ENCODE measurements at places on chromosomes 16 and 17.

DNA sequence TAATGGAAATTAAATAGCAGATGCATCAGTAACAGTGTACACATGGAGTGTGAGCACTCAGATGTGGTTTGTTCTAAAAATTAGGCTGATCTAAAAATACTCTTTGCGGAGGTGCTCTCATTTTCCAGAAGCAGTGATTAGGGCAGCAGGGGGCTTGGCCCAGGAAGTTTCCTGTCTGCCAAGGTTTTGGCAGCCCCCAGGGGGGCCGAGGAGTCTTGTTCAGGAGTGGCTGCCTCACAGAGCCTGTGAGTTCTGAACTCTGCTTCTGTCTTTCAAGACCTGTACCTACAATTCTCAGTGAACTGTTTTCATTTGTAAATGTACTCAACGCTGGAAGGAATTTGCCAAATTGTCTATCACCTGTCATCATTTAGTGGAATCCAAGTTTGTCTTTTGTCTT lies 388.4 kb upstream of the CDH11 start:
- DNase-seq, result no peak

DNA sequence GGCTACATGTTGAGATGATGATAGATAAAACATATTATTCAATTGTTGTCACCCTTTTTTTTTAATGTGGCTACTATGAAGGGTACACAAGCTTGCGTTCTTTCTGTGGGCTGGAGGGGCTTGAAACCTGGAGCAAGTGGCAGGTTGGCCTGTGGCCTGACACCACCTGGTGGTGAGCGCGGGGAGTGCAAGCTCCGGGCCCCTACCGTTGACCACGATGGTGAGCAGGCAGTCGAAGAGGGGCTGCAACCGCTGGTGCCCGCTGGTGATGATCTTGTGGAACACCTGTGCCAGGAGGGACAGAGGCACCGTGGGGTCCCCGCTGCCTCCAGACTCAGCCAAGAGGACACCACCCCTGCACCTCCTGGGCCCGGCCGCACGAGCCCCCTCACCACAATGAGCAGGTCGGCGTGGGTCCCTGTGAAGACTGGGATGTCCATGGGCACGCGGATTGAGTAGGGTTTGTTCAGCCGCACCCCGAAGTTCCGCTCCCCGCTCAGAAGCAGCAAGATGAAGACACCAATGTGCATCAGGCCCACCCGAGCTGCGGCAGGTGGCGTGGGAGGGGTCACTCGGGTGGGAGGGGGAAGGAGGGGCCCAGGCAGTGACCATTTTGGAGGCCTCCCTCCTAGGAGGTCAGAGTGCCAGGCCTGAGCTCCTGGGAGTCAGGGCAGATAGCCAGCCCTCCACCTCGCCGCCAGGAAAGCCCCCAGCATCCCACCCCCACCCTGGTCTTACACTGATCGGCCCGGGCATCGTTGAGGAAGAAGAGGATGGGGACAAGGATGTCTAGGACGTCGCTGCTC lies 14.4 kb downstream of the HID1 start:
- DNase-seq, result peak; percentile 85

DNA sequence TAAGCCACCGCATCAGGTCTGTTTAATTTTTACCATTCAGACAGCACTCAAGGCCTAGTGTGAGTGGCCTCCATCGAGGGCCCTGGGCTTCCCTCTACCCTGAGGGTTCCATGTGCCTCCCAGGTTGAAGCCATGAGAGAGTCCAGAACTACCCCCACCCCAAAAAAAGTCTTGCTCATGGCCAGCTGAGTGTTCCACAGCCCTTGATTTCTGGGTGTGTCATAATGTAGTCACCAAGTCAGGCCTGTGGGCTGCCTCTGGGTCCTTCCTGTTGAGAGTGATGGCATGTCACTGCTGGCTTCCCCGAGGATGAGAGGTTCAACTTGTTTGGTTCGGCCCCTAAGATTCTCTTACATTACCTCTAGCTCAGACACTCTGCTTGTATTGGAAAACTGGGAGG lies 100.6 kb downstream of the PITPNC1 start:
- DNase-seq, result no peak

DNA sequence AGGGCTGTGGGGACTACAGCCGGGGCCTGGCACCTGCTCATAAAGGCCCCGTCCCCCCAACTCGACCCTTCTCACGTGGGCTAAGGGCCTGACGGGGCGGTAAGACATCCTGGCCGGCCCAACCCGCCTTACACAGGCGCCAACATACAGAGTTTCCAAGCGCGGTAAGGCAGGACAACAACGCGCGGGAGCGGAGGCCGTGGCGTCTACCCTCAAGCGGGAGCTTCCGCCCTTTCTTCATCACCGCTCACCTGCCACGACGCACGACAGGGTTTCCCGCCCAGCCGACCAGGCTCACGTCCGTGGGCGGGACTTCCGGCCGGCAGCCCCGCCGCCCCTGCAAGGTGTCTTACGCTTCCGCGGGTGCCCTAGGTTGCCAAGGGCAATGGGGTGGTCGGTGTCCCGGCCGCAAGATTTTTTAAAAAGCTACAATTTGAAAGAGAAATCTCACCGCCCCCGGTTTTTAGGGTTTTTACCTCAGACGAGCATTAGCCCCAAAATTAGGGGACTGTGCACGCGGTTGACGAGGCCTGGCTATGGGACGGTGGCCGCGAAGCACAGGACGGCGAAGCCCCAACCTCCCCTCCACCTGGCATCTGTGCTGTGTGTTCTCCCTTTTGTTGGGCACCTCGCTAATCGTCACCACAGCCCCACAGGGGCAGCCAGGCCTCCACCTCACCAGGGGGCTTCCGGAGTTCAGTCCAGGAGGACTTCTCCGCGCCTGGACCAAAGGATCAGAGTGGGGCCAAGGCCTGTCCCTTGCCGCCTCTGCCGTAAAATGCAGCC lies at the start of gene TERB1:
Gene TERB1, minus strand, starts transcription at position 265 of the 786 bp plus-strand sequence. CDS start 4,786 bp downstream, outside the sequence.
- no peak for DNase-seq

DNA sequence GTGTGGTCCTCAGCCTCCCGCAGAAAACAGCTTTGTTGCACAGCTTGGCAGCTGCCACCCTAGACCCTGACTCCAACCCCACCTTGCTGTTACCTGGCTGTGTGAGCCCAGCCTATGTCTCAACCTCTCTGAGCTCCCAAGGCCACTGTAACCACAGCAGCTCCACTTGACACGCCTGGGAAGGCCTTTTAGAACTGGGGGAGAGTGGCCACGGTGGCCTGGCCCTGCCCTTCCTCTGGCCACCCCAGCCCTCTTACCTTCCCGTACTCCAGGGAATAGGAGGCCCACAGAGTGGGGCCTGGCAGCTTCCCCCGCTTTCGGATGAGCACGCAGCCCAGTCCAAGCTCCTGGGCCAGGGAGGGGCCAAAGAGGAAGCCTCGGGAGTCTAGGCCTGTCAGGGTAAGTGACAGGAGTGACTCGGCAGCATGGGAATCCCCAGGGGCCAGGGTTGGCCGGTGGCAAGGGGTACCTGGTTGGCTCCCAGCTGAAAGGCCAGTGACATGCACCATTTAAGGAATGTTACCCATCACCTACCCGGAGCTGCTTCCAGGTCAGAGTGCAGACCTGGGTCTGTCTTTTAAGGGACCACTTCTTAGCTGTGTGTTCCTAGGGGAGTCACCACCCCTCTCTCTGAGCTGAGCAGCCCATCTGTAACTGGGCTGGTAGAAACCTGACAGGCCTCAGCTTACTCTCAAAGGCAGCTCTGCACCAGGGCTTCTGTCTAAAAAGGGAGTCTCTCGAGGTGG lies 1.4 kb downstream of the APRT start:
- no peak for DNase-seq

DNA sequence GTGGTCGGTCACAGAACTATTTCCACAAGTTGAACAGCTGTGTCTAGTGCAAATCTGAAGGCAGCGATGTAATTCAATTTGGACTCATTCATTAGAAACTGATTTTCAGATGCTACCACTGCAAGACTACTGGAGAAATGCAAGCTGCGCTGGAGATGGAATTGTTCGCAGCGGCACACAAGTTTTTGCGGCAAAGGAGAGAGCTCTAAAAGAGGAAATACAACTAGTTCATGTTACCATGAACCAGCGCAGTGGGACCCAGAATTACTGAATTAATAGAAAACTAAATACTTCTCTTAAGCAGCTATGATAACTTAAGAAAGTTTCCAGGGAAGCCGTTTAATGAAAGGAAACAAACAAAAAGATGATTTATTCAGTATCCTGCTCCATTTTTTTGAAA lies 1.9 kb downstream of the CREBBP start:
- no peak for DNase-seq

DNA sequence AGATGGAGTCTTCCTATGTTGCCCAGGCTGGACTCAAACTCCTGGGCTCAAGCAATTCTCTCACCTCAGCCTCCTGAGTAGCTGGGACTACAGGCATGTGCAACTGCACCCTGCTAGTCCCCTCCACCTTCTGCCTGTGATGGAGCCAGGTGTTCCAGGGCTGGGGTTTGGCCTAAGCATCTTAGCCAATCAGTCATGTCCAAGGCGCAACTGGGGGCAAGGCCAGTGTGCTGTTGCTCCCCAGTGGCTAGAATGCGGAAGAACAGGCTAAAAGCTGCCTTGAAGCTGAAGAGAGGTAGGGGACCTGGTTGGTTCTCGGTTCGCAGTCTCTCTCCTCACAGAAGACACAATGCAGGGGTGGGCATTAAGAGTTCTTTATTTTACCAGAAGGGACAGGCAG lies 18.6 kb downstream of the FLOT2 start:
- no peak for DNase-seq

DNA sequence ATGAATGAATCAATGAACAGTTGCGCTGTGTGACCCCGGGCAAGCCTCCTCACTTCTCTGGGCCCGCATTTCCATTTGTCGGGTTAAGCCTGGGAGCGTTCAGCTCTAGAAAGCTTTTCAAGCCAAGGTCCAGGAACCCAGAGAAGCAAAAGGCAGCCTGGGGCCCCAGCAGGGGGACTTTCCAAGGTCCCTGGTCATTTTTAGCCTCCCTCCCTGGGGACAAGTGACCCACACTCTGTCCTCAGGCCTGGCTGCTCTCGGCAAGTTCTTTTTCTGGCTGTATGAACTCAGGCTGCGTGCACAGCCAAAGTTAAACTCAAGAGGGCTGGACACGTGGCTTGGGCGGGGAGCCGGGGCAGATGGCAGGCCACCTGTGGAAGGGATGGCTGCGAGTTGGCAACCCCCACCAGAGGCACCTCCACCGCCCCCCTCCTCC lies 41.4 kb upstream of the CIBAR2 start:
- peak; percentile 90 for DNase-seq

GRCh38 chr17:27551701-27552248 lies 79.2 kb upstream of the LGALS9 start:
- DNase-seq, result no peak

DNA sequence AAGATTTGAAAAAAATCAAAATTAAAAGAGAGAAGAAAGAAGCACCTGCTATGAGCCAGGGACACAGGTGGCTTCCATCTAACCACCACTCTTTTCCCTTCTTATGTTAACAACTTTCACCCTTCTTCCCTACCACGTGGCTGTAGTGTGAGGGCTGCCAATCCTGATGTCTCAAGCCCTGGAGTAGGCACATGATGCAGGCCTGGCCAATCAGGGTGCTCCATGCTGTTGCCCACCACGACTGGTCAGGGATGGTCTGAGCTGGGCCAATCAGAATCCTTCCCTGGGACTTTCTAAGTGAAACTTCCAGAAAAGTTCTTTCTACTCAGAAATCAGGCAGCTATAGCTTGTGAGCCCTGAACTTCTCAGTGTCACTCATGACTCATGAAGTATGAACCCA lies 140.7 kb downstream of the SDK2 start:
- DNase-seq, result no peak

- DNase-seq, result no peak
These were observed 69.6 kb downstream of the MARF1 start for GRCh38 chr16:15573274-15573895.

DNA sequence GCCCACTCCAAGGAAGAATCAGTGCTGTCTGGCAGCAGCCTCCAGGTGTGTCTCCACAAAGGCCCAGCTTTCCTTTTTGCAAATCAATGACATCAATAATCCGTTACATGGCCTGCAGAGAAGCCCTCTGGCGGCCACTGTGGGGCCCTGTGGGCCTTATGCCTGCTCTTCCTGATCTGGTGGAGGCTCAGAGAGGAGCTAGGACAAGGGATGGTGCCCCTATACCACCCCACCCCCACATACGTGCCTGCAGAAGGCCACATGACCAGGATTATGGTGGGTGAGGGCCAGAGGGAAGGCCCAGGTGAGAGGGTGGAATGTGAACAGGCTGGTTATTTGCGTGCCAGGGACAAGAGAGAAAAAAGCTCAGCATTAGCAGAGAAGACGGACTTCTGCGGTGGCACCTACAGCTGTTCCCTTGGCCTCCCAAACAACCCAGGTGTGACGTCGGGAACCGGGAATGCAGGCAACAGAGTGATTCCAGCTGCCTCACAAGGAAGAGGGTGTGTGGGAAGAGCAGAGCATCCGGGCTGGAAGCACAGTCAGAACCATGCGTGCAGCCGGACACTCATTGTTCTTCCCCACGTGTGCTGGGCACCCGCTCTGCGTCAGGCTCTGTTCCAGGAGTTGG lies 22.5 kb downstream of the EIF4A3 start:
- DNase-seq, result no peak

- DNase-seq, result no peak
These were observed 78.5 kb upstream of the ELAC2 start for GRCh38 chr17:13096291-13096690.

DNA sequence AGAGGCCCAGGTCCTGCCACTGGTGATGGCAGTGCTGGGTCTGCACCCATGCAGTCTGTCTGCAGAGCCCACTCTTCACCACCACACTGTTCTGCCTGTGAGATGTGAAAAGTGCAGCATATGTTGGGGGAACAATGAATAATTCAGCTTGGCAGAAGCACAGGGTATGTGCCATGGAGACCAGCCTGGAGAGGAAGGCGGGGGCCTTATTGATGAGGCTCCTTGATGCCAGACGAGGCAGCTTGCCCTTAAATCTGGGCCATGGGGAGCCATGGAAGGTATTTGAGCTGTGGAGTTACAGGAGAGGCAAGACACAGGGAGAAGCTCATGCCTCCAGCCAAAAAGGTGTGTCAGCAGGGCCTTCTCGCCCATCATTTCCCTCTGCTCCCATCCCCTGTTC lies 124.7 kb downstream of the C16orf78 start:
- DNase-seq, result peak; percentile 70

DNA sequence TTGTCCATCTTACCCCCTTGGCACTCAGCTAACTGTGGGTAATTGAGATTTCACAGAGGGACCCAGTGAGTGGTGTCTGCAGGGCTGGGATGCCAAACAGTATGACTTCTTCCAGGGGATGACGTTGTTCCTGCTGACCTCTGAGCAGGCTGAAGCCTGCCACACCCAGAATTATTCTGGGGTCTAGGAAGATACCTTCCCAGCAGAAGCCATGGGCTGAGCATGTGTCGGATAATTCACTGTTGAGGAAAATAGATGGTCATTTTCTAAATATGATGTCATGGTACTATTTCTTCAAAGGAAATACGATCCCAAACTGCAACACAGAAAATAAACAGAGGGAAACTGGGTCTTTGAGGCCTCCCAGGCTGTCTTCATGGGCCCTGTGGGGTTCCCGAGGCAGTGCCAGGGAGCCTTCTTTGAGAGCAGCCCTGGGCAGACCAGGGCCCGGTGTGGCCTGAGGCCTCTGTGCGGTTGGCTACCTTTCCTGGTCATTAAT lies 17.4 kb downstream of the WNT9B start:
- no peak for DNase-seq

- DNase-seq, result no peak
These were observed 92.6 kb downstream of the CACNG3 start for GRCh38 chr16:24348545-24349290.

GRCh38 chr16:1466968-1467521 lies 7.8 kb downstream of the CLCN7 start:
- DNase-seq, result no peak

- DNase-seq, result no peak
These were observed 14.5 kb downstream of the ZFPM1 start for GRCh38 chr16:88467541-88467944.
